ENCODE measurements at places on chromosomes 16 and 17.

GRCh38 chr17:17416400-17417360 lies 60.1 kb upstream of the MED9 start:
- DNase-seq, result no peak
- H3K4me1 ChIP-seq, result peaks cover 13% of the 10 kb centered on the region
- peaks cover 8% of the 10 kb centered on the region for H3K27me3 ChIP-seq
- H3K36me3 ChIP-seq, result no peaks in the 10 kb centered on the region

GRCh38 chr16:28010671-28011070 lies 52.8 kb downstream of the GSG1L start:
- H3K36me3 ChIP-seq, result no peaks in the 10 kb centered on the region
- no peaks in the 10 kb centered on the region for H3K4me1 ChIP-seq
- H3K4me3 ChIP-seq, result no peak overlapping the region

GRCh38 chr16:57616876-57617275 lies 11.6 kb upstream of the ADGRG1 start:
- H3K27me3 ChIP-seq, result no peaks in the 10 kb centered on the region
- no peak overlapping the region for H3K27ac ChIP-seq
- H3K4me3 ChIP-seq, result no peak overlapping the region
- no peaks in the 10 kb centered on the region for H3K36me3 ChIP-seq
- no peak for DNase-seq

- no peaks in the 10 kb centered on the region for H3K4me1 ChIP-seq
- peak; percentile 39 for DNase-seq
- no peak overlapping the region for H3K27ac ChIP-seq
- no peak overlapping the region for H3K4me3 ChIP-seq
Observed at GRCh38 chr17:17890773-17891759, 54.3 kb upstream of the SREBF1 start.

DNA sequence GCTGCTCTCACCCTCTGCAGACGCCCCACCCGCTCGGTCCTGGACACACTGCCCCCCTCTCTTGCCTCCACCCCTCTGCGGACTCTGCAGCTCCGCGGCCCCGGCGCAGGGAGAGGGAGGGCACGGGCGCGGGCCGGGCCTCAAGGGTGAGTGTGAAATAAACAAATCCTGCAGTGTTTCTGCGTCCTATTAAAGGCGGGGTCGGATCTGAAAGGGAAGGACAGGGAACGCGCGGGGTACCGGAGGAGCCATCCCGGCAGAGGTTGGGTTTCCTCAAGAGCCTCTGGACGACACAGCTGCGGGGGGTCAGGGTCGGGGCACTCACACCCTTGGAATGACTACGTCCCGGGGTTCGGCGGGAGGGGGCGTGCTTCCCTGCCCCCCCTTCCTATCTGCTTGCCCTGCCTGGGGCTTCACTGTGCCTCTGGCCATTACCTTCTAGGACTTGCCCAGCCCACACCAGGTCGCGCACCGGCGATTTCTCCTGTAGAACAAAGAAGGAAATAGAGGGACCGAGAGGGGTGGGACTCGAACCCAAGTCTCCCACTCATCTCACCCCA lies 466 bp upstream of the HSF4 start:
- no peak overlapping the region for H3K27ac ChIP-seq
- H3K4me3 ChIP-seq, result peak overlapping the region; percentile 31
- peaks cover 80% of the 10 kb centered on the region for H3K27me3 ChIP-seq

DNA sequence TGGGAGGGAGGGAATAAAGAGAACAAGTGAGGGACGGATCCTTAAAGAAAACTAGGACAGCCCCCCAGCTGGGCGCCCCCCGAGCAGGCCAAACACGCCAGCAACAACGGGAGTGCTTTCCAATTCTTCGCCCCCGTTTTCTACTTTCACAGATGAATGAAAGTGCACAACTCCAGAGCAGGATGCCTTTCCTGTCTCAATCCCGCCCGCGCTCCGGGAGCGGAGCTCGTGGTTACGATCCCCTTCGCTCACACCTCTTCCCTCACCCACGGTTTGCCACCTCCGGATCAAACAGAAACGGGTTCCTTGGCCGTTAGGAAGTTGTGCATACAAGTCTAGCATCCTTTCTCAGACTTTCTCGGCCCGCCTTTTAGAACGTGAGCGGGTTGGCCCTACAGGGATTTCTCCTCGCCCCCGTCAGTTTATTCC lies 680 bp downstream of the SKA2 start:
- no peaks in the 10 kb centered on the region for H3K27me3 ChIP-seq
- peaks cover 29% of the 10 kb centered on the region for H3K4me1 ChIP-seq
- H3K27ac ChIP-seq, result no peak overlapping the region
- H3K36me3 ChIP-seq, result no peaks in the 10 kb centered on the region
- no peak overlapping the region for H3K4me3 ChIP-seq

- DNase-seq, result no peak
- H3K27ac ChIP-seq, result no peak overlapping the region
- no peak overlapping the region for H3K4me3 ChIP-seq
- peaks cover under 1% of the 10 kb centered on the region for H3K4me1 ChIP-seq
Observed at GRCh38 chr16:86398201-86398600, 112.1 kb upstream of the FOXF1 start.

GRCh38 chr16:28196387-28196987 lies 15.3 kb downstream of the XPO6 start:
- peaks cover 4% of the 10 kb centered on the region for H3K36me3 ChIP-seq
- H3K27ac ChIP-seq, result no peak overlapping the region
- no peak for DNase-seq
- no peak overlapping the region for H3K4me3 ChIP-seq

DNA sequence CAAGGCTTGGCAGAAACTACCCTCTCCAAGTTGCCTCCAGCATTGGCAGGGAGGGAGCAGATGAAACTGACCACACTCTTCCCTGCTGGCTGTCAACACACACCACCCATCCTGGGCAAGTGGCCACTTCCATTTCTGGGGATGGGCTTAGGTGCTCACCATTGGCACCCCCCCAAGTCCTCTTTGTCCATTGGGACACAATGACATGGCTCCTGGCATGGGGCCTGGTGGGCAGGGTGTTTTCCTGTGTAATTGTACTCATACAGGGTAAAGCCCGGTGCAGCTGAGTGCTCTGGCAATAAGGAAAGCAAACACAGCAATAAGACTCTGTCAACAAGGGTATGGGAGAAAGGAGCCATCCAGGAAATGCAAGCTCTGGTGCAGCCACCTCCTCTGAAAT lies 22.6 kb downstream of the SCNN1B start:
- no peak overlapping the region for H3K4me3 ChIP-seq
- H3K4me1 ChIP-seq, result peaks cover 2% of the 10 kb centered on the region
- no peaks in the 10 kb centered on the region for H3K36me3 ChIP-seq

DNA sequence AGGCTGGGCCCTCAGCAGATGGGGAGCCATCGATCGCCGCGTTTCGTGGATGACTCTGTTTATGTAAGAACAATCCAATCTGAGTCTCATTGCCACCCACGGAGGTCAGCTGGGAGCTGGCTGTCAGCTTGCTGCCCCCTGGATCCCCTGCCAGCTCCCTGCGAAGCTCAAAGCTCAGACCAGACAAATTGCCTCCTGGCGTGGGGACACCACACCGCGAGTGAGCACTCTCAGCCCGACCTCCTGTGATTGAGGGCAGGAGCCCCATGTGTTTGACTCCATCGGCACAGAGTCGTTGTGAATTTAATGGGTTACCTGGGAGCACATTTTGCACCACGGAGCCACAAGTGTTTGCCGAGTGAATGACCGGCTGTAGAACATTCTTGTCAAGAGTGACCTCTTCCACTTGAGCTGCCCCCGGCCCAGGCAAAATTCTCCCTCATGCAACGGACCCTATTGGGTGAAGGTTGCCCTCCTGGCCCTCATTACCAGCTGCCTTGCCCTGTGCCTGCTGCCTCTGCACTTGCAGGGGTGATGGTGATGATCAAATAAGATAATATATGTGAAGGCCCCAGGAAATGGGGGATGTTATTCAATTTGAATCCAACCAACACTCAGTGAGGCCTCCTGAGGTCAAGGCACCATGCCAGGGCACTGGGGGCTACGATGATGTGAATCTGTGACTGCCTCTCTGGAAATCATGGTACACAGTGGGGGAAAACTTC lies 7.6 kb upstream of the GFAP start:
- no peak overlapping the region for H3K4me3 ChIP-seq
- H3K4me1 ChIP-seq, result peaks cover 2% of the 10 kb centered on the region
- peaks cover 46% of the 10 kb centered on the region for H3K27me3 ChIP-seq
- peaks cover 5% of the 10 kb centered on the region for H3K36me3 ChIP-seq
- H3K27ac ChIP-seq, result no peak overlapping the region

- peaks cover 3% of the 10 kb centered on the region for H3K36me3 ChIP-seq
- H3K4me1 ChIP-seq, result peaks cover 12% of the 10 kb centered on the region
- no peak for DNase-seq
- H3K27me3 ChIP-seq, result no peaks in the 10 kb centered on the region
- no peak overlapping the region for H3K27ac ChIP-seq
Observed at GRCh38 chr16:82004601-82005000, 6.7 kb downstream of the SDR42E1 start.

GRCh38 chr16:6605490-6605889 lies 727.2 kb upstream of the RBFOX1 start:
- no peaks in the 10 kb centered on the region for H3K36me3 ChIP-seq
- H3K27ac ChIP-seq, result no peak overlapping the region
- H3K27me3 ChIP-seq, result peaks cover 19% of the 10 kb centered on the region
- DNase-seq, result no peak

- no peak overlapping the region for H3K4me3 ChIP-seq
- H3K27me3 ChIP-seq, result peaks cover 31% of the 10 kb centered on the region
- no peak overlapping the region for H3K27ac ChIP-seq
Observed at GRCh38 chr17:8939496-8940334, 25.8 kb downstream of the PIK3R5 start.

DNA sequence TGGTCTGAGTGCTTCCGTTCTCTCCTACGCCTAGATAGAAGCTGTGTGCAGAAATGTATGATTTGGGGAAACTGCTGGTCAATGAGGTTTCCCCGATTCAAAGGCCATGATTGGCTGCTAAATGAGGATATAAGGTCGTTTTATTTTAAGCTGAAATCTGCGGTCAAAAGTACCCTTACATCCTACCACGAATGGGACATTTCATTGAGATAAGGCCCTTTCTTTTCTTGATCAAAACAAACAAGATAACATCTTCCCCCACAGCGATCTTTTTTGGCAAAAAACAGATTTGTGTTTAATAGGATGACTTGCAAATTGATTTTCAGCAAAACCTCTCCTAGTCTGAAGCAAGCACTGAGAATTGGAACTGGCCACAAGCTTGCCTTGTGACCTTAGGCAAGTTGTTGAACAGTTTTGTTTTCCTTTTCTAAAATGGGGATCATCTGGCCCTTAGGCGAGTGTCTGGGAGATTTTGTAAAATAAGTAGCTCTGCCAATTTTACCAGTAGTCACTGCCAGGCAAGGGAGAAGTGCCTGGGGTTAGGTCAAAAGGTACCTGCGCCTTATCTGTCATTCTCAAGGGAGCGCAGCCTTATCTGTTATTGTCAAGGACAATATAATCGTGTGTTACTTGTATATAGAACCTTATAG lies 635 bp downstream of the SCPEP1 start:
- no peaks in the 10 kb centered on the region for H3K27me3 ChIP-seq
- H3K4me3 ChIP-seq, result peak overlapping the region; percentile 83
- DNase-seq, result no peak
- no peaks in the 10 kb centered on the region for H3K36me3 ChIP-seq

DNA sequence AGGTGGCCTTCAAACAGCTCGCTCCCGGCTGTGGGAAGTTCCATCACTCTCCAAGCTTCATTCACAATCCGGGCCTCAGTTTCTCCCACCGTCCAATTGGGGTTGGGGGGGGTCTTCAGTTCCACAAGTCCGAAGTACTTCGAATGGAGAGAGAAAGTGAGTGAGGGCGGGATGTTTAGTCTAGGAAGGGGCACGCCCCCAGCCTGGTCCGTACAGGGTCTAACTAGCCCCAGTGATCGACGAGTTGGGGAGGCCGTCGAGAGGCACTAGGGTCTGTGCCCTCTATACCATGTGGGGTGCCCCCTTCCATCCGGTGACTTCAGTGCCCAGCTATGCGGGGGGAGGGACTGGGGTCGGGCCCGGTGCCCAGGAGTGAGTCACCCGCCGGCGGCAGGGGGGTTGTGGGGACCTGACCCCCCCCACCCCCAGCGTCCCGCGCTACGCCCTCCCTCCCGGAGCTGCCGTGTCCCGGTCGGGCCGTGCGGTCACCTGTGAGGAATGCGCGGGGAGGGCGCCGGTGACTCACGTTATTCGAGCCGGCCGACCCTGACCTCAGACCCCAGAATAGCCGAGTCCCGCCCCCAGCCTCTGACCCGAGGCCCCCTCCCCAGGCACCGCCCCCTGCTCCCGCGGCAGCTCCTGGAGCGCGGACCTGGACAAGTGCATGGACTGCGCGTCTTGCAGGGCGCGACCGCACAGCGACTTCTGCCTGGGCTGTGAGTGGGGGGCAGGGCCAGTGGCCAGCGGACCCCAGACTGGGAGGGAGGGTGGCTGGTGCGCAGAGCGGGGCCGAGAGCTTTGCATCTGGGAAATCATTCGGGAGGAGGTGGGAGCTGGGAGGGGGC lies 658 bp downstream of the TNFRSF12A start:
- peaks cover 40% of the 10 kb centered on the region for H3K4me1 ChIP-seq
- H3K4me3 ChIP-seq, result peak overlapping the region; percentile 91
- peaks cover 6% of the 10 kb centered on the region for H3K36me3 ChIP-seq
- no peaks in the 10 kb centered on the region for H3K27me3 ChIP-seq
- peak; percentile 87 for DNase-seq
- peak overlapping the region; percentile 99 for H3K27ac ChIP-seq

DNA sequence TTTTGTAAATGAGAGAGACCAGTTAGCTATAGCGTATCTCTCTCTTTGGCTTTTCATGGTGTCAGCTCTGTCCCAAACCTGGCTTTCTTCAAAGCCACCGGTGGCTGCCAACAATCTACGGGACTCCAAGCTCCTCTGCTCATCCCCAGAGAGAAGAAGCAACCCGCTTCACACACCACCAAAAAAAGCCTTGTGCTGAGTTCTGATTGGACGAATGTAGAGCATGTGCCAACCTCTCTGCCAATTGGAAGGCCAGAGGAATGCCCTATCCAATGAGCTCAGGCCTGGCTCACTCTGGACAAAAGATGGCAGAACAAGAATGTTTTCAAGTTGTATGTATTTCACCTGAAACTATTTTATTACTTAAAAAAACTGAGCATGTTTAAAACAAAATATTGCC lies 202.4 kb downstream of the C16orf95 start:
- no peak for DNase-seq
- no peaks in the 10 kb centered on the region for H3K36me3 ChIP-seq
- H3K27ac ChIP-seq, result no peak overlapping the region

DNA sequence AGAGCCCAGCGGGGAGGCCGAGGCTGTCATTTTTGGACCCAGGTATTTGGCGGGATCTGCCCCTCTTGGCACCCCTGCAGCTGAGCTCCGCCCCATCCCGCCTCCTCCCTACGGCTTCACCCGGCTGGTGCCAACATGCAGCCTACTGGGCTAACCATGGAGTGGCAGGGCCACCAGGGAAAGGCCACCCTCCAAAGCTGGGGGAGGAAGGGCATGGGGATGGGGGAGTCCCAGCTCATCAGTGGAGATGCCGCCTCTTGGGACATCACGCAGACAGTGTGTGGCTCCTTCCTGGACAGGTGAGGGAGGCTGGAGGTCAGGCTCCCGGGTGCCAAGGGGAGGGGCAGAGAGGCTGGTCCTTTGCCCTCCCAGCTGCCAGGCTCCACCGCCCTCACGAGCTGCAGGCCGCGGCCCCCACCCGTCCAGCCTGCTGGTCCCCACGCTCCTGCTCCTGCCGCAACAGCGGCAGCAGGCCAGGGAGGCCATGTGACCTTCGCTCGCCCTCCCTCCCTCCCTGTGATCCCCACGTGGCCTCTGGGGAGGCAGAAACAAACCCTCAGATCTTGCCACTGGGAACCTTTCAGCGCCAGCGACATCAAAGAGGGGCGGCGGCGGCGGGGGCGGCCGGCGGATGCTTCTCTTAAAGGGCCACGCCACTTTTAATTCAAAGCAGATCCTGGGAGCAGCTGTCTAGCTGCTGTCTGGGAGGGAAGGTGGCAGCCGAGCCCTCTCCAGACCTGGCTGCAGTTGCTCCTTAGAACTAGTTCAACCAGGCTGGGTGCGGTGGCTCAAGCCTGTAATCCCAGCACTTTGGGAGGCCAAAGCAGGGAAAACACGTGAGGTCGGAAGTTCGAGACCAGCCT lies 6.8 kb upstream of the NOTUM start:
- no peak overlapping the region for H3K4me3 ChIP-seq
- H3K36me3 ChIP-seq, result no peaks in the 10 kb centered on the region
- peaks cover 38% of the 10 kb centered on the region for H3K27me3 ChIP-seq
- DNase-seq, result peak; percentile 53
- peak overlapping the region; percentile 52 for H3K27ac ChIP-seq
- H3K4me1 ChIP-seq, result peaks cover 1% of the 10 kb centered on the region

All from progenitor cell of endocrine pancreas (in vitro differentiated cells).